GM12864 (cell line): ENCODE measurements at places on chromosomes 4 and X.

DNA sequence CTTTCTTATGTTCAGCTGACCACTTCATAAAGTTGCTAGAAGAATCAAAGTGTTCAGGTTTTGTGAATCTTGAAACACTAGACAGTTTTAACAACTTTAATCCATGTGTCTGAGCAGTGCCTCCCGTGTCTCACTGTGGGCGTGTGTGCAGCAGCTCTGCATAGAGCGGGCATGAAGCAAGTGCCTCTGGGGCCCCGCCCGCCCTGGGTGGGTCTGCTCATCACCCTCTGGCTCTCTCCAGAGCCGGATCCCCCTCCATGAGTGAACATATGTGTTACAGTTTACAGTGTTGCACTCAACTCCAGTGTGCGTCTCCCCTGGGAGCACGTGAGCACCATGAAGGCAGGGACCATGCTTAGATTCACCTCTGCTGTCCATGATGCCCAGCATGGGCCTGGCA lies 37.6 kb upstream of the CRMP1 start:
- no peak for DNase-seq

GRCh38 chr4:17578482-17578891 lies 1.5 kb downstream of the LAP3 start:
- DNase-seq, result peak; percentile 31

DNA sequence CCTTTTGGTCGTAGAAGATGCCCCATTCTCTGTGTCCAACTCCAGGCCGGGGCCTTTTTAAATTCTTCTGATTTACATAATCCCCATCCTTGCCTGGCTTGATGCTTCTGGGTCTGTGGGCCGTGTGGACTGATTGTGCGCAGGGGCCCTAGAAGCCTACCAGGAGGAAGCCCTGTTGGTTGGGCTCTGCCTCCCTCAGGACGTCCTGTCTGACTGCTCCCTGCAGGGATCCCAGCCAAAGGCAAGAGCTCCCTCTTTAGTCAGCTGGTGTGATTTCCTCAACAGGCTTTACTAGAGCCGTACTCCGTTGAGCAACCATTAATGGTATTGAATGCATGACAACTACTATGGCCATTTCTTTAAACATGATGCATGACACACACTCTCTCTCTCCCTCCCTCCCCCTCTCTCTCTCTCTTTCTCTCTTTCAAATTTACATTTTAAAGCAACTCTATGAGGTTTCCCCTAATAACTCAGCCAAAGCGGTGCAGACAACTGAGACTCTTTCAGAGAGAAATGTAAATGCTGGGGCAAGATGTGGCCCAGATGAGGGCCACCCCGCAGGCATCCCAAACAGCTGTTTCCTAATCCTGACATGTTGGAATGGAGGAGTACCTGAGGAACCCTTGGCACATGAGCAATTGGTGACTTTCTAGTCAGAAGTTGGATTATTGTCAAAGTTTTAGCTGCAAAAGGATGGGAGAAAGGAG lies 117.3 kb downstream of the DRD5 start:
- no peak for DNase-seq

- no peak for DNase-seq
Observed at GRCh38 chr4:150546286-150546685, 35.7 kb upstream of the MAB21L2 start.

DNA sequence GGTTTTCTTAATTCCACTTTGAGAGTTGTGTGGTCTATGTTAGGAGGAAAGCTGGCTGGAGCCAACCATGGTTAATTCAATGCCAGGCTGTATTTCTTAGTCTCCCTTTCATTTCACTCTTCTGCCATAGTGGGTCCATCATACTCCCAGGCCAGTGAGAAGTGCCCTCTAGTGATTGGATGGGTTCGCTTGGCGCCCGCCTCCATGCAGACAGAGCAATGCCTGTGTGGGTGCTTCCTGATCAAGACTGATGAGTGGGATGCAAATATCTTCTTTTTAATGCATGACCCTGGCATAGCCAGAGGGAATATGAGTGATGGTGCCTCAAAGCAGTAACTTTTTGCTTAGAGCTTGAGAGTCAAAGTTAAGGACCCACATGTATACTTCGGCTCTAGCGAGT lies 6.4 kb downstream of the BMX start:
- DNase-seq, result no peak

GRCh38 chrX:137945470-137945869 lies 379.5 kb downstream of the ZIC3 start:
- DNase-seq, result no peak

GRCh38 chrX:37912304-37912703 lies 64.9 kb upstream of the DYNLT3 start:
- DNase-seq, result no peak

DNA sequence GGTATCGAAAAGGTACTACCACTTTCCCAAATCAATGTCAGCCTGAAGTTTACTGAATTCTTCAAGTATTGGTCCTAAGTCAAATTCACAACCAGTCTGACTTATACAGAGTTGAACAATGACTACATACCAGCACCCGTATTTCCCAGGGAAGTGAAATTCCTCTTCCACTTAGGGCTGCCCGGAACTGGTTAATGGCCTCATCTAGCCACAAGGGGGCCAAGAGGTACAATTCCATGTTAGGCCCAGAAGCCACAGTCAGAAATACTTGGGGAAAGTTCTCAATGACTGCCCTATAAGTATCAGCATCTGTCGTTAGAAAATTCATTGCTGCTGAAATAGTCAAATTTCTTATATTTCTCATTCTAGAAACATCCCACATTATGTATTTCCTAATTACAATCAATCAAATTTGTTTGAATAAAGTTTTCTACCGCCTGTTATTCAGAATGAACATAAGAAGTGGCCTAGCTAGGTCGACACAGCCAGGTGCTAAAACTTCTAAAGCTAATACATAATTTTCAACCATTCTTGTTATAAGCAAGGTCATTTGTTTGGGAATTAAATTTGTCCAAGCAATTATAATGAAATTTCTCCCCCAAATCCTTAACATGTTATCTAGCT lies 5.6 kb upstream of the PCDH7 start:
- DNase-seq, result no peak

GRCh38 chrX:9538544-9539045 lies 73.7 kb downstream of the TBL1X start:
- no peak for DNase-seq

GRCh38 chrX:2325076-2325784 lies 175.5 kb downstream of the DHRSX start:
- no peak for DNase-seq

- no peak for DNase-seq
Observed at GRCh38 chr4:151233600-151233999, 43.4 kb upstream of the PRSS48 start.

DNA sequence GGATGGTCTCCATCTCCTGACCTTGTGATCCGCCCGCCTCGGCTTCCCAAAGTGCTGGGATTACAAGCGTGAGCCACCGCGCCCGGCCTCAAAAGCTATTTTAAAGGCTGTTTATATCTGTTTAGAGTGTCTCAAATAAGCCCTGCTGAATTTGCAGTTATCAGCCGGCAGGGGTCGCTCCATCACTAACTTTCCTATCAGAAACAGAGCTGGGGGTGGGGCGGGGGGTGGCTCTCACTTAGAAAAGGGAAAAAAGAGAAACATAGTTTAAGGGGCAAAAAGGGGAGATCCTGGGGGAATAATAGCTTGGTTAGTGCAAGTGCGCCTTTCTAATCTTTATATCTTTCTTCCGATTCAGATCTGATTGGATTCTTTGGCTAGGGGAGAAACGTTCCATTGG lies 450.7 kb downstream of the UBE2NL start:
- no peak for DNase-seq

- DNase-seq, result no peak
Observed at GRCh38 chrX:129115104-129115503, 408.2 kb downstream of the SMARCA1 start.

DNA sequence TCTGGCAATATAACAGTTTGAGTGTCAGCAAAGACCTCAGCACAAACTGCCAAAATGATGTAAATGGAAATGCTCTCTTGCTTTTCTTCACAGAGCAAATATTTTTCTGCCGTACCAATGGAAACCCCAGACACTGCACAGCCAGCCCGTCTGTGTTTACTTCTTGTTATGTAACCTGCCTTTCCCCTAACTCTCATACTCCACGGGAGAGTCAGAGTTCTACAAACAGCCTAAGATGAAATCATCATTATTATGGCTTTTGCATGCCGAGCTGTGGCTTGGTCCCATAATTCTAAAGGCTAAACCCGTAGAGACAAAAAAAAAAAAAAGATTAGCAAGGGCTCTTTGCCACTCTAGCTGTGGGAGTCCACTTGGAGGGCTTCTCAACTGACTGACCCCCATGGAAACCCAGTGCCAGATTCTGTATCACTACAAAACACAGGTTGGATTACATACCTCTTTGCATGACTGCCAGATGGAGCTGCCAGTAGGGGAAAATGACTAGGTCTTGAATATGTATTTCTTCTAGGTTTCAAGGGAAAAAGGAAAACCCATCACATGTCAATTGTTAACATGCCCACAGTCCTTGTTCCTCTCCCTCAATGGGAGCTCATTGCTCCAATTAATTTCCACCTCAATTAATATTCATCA lies 197.2 kb upstream of the CNKSR2 start:
- no peak for DNase-seq

GRCh38 chr4:96983830-96984229 lies 1143.9 kb downstream of the PDHA2 start:
- DNase-seq, result no peak

DNA sequence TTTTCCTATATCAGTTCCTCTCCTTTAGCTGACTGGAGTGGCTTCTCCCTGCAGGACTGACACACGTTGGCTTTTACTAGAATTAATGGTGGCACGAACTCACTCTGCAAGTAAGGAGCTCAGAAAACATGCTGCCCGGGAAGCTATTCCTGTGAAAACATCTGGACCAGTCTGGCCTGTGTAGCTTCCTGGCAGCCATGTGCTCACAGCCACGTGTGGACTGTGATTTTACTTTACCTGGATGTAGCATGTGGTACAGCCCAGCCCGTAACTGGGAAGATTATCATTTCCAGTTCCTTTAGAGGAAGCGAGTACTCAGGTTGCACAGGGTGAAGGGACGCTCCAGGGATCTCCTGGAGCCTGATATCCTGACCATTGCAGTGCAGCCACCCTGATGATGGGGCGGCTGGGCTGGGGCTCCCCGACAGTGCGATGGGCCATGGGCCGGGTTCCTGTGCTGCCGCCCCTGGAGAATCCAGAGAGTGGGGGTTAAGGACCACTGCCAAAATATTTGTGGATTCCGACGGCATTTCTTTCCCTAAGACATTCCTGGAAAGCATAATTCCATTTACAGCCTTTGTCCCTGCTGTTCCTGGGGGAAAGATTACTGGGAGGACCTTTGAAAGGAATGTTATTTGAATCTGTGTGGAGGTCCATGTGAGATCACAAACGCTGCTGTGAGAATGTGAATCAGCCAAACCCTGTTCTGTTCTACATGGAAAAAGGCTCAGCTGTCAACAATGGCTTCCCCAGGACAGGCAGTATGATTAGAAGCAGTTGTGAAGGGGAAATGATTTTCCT lies 35.0 kb downstream of the PROM1 start:
- no peak for DNase-seq

DNA sequence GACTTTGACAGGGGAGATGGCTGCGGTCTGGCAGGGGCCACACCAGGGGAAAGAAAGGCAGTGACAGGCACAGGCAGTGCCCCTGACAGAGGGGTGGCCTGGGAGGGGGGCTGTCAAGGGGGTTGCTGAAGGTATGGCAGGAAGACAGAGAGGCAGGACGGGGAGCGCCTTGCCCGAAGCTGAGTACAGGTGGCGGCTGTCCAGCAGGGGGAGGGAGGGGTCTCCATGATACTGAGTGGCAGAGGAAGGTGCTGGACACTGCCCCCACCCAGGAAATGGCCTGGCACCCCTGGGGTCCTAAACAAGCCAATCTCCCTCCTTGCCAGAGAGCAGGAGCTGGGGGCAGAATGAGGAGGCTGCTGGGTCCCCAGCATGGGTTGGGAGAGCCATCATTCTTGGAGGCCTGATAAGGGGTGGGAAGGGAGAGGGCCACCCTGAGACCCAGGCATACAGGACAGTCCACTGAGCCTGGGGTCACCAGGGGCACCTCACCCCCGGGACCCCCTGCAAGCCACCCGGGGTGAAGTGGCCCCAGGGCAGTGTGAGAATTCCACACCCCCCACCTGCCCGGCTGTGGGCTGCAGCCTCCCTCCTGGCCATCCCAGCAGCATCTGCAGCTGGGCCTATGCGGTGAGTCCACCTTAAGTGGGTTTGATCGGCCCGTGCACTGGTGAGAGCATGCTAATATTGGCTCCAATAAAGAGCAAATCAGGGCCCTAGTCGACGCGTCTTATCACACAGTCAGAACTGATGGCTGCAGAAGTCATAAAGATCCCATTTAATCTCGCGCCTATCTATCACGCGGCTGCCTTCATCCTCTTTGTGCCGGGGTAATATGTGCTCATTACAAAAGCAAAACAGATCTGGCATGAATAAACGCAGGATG lies 108.5 kb downstream of the FAM53A start:
- DNase-seq, result no peak

GRCh38 chr4:129917651-129918050 lies 821.7 kb downstream of the C4orf33 start:
- no peak for DNase-seq

- no peak for DNase-seq
Observed at GRCh38 chr4:6319530-6320150, 50.0 kb downstream of the WFS1 start.

DNA sequence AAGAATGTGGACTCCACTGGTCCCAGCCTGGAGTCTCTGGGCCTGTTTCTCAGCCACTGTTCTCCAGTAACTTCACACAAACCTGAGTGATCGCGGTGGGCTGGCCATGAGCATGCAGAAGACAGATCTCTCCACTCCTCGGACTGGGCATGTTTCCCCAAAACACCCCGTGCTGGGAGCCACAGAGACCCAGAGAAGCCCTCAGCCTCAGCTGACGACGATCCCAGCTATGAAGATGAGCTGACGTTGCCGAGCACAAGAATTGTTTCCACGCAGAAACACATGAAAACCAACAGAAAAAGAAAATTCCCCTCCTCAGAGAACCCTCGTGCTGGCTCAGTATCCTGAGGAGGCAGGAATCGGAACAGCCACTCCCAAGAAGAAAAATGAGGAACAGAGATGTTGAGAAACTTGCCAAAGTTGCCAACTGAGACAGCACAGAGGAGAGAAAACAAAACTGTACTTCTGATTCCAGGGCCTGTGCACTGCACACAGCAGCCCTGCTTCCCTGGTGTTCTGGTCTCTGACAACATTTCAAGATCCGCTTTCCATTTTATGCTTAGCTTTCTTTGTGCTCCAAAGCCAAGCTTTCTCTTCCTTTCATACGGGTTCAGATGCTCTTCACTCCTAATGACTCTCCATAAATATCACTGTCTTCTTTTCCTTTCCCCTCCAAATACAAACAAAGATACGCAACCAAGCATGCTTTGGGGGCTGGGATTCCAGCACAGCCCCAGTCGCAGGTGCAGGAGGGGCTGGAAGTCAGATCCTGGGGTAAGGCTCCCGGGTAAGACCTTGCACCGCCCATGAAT lies 81.4 kb downstream of the IRF2 start:
- no peak for DNase-seq

DNA sequence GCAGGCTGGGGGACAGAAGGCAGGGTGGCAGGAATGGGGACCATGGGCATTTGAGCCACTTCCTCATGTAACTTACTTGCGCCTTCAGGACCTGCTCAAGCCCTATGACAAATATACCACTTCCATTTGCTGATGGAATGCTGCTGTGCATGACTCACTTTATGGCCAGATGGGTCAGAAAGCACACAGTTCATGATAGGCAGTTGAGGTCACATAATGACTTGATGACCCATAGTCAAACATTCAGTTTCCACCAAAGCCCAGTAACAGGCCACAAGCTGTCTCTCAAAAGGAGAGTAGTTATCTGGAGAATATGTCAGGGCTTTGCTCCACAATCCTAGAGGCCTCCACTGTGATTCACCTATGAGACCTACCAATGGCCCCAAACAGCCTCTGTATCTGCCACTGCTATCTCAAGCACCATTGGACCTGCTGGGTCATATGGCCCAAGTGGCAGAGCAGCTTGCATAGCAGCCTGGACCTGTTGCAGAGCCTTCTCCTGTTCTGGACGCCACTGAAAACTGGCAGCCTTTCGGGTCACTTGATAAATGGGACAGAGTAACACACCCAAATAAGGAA lies 5.3 kb upstream of the PAPSS1 start:
- no peak for DNase-seq
